ENCODE measurements at places on chromosomes 11 and 22.

GRCh38 chr11:67586568-67587250, 3.1 kb downstream of the GSTP1 start:
- no peak for DNase-seq

- DNase-seq, result no peak
Measured at GRCh38 chr11:21262992-21263391, 593.6 kb downstream of the NELL1 start.

DNA sequence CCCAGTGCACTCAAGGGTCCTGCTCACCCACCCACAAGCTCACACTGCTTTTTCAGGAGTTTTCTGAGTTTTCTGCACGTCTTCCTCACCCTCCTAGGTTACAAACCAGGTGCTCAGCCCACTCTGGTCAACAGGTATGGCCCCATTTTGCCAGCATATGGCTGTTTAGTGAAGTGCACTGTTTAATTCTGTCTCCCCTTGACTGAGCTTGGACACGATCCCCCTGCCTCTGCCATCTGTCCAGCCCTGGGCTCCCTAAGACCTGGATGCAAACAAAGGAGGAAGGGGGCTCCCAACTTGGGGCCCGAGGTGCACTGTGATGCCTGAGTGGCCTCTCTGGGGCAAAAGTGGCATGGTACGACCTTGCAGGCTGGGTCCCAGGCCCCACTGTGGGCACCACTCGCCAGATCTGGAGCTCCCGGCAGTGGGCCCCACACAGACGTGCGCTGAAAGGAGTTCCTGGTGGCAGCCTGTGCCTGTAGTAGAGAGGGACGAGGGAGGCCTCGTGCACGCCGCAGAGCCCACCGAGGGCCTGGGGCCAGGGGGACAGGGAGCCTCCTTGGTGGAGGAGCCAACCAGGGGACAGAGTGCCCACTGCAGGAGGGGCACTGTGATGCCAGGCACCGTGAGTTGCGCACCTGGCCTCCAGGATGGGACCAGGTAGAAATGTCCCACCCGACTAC, 37.3 kb upstream of the COMT start:
- DNase-seq, result no peak

- no peak for DNase-seq
Measured at GRCh38 chr11:19994672-19995071, 165.6 kb downstream of the DBX1 start.

- no peak for DNase-seq
Measured at GRCh38 chr11:57646799-57647303, 2.9 kb downstream of the YPEL4 start.

- no peak for DNase-seq
Measured at GRCh38 chr11:16778286-16778685, 39.8 kb downstream of the C11orf58 start.

DNA sequence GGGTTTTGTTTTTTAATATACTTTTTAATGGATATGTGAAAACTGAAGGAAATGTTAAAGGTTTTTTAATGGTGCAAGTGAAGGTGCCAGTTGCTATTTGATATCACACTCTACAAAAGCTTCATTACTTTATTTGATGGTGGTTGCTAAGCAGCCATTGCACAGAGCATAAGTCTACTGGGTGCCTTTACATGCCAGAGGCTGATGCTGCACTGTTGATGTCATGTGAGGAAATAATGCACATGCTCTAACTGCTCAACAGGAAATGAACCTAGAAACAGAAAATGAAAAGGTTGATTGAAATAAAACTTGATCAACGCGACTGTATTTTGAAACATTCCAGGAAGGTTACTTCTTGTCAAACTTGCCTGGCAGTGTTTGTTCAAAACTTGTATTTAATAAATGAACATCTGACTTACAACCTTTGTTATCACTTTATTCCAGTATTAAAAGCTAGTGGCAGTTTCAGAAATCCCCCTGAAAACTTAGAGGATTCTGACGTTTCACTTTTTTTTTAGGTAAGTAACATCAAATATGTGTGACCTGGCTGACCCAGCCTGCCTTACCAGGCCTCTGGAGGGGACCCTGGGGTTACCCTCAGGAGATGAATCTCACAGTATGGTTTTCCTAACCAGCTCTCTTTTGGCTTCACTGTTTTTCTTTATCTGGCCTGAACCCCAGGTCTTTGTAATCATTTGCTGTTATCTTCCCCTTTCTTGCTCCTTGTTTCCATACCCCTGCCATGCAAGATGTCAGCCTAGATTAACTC, 2.4 kb upstream of the ATP5MG start:
- no peak for DNase-seq

DNA sequence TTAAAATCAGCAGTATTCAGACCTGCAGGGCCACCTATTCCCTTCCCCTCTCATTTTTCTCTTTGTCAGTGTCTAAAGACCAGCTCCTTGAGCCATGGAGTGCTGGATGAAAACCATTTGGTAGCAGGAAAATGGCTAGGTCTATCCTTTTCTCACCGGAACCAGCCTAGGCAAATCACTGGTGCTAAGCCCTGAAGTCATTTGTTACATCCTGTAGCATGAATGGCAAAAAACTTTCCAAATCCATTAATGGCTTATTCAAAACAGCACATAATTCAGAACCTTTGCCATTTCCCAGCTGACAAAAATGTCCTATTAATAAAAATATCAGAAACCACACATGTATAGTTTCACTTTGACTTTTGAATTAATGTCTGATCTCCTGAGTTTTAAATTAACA, 209.5 kb upstream of the E2F8 start:
- no peak for DNase-seq

- DNase-seq, result no peak
Measured at GRCh38 chr11:61335355-61335710, 2.3 kb downstream of the TKFC start.

DNA sequence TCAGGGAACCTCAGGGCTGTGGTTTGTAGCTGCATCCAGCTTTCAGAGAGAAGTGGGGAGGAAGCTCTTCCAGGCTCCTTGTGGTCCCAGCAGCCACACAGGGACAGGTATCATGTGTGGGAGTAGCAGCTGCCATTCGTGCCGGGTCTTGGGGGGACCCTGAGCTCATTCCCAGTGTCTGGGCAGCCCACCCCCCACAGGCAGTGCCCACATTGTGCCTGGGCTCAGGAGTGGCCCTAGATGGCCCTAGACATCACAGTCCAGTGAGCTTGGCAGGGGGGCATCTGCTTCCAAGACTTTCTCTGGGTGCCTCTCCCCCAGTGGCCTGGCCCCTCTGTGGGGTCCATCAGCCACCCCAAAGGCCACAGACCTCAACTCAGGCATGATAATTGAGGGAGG, 619.7 kb downstream of the BRD1 start:
- DNase-seq, result no peak

DNA sequence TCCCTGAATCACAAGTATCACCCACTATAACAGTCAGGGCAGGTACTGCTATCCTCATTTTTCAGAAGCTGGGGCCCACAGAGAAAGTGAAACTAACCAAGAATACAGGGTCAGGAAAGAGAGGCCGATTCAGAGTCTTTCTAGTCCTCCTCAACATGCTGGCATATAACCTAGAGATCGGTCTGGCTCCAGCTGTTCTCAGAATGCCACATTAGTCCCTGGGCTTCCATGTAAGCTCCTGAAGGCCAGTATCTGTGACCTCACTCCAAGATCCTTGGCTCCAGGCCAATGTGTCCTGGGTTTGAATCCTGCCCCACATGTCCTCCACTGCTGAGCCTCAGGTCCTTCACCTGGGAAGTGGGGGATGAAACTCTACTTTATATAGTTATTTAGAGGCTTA, 50.4 kb downstream of the TENM4 start:
- no peak for DNase-seq

DNA sequence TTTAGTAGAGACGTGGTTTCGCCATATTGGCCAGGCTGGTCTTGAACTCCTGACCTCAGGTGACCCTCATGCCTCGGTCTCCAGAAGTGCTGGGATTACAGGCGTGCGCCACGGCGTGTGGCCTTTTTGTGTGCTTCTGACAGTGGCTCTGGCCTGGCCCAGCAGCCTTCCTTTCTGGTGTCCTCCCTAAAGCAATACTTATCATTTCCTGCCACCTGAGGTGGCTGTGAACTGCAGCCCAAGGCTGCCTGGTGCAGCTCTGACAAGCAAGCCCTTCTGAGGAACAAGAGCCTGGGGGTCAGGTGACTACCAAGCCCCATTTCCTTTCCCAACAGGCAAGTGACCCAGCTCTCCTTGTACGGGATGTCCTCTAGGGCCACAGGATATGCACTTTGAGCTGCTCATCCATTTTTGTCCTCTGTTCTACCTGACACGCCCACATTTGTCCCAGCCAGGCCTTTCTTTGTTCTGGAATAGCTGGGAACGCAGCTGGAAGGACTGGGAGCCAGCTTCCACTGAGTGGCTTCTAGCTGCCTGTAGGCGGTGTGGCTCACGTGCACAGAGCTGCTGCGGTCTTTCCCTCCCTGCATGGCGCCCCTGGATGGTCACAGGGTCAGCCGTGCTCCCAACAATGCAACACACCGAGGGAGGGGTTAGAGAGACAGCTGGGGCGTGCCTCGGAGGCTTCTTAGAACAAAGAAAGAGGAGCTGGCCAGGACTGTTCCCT, 12.3 kb upstream of the BID start:
- no peak for DNase-seq

DNA sequence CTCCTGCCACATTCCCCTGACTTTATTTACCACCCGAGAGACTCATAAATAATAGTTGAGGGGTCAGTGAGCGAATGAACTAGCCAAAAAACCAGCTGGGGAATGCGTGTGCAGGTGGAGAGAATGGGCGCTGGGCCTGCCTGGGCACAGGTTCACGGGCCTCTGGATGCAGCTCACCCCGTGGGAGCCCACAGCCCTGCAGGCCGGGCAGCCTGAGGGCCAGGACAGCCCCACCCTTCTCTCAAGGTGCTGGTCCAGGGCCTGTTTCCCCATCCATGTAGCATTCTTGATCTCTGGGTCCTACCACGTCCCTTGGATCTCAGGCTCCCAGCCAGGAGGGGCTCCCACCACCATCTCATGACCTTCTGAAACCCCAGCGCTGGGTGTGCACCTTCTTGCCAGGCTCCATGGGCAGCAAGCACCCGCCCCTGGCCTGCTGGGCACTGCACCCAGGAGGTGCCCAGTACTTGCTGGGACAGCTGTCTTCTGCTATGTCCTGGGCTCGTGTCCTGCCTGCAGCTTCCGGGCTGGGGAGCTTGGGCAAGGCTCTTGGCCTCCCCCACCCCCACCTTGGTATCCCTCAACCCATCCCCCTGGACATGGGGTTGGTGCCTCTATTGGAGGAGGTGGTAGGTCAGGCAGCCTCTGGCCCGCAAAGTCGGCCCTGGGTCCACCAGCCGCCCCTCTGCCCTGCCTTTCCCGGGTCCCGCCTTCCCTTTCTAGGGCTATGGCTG, 43.1 kb upstream of the CCDC188 start:
- no peak for DNase-seq

- no peak for DNase-seq
Measured at GRCh38 chr11:90803366-90803765, 580.5 kb upstream of the CHORDC1 start.

DNA sequence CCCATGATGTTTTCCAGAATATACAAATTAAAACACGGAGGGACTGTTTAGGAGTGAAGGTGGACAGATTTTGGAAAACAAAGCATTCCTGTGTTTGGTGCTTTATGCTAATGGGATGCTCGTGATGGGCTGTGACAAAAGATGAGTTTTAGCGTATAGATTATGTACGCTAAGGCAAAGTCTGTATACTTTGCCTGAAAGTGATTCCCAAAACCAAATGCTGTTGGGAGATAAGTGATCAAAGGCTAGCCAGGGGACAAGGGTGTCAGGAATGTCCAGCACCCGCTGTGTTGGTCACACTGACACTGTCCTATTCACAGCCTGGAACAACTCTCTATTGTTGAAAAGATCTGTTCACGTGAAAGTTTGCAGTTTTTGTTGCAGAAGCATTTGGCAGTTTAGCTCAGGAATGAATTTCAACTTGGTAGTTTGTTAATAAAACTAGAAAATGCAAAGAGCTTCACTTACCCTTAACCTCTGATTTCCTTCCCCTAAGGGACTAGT, 1.5 kb downstream of the JAM3 start:
- DNase-seq, result no peak

- DNase-seq, result no peak
Measured at GRCh38 chr22:21778705-21779363, 43.2 kb upstream of the YPEL1 start.

DNA sequence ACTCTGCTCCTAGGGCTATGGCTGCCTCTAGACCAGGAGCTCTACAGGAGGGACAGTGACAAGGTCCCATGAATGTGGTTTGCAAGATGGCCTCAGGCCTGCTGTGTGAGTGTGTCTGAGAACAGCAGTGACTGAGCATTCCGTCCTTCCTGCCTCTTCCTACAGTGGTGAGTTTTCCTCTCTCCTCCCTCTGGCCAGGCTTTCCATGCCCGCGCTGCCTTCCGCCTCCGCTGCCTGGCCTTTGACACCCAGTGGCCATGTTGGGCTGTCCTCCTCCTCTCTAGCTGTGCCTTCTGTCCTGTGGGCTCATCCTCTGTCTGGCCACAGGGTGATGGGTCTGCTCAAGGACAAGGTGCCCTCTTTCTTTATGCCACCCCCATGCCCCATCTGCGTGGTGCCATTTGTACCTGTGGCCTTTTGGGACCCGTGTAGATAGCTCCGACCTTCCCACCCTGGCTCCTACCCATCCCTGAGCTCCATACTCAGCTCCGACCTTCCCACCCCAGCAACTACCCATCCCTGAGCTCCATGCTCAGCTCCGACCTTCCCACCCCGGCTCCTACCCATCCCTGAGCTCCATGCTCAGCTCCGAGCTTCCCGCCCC, 970.4 kb downstream of the BRD1 start:
- no peak for DNase-seq

DNA sequence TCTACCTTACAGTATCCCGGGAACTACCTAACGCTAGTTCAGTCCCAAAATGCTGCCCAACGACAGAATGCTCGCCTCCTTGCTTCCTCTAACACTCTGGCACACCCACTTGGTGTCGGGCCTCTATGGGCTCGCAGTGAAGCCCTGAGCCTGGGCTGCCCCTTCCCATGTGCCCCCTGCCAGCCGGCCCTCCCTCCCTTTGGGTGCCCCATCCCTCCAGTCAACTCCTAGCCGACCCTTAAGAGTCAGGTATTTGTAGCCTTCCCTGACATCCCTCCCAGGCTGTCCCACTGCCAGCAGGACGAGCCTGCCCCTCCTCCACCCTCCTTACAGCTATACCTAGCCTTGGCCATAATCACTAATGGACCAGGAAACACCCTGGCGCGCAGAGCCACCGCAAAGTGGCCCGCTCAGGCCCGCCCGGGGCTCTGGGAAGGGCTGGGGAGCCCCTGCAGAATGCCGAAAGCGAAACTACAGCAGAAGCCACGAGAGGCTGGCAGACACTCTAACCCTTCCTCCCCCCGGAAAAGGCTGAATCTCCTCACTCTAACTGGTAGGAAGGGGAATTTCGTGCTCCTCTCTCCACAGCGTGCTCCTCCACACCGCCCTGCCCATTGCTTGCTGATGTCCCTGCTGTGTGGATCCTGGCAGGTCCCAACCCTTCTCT, 8.2 kb downstream of the CBX7 start:
- no peak for DNase-seq

GRCh38 chr11:77776455-77776854, 44.1 kb downstream of the RSF1 start:
- DNase-seq, result no peak

DNA sequence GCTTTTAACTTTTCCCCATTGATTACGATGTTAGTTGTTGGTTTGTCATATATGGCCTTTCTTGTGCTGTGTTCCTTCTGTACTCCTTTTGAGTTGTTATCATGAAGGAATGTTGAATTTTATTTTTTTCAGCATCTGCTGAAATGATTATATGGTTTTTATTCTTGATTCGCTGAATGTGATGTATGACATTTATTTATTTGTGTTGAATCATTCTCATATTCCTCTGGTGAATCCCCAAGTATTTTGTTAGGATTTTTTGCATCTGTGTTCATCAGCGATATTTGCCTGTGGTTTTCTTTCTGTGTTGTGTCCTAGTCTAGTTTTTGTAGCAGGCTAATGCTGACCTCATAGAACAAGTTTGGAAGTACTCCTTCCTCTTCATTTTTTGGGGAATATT, 78.2 kb downstream of the GGT1 start:
- DNase-seq, result no peak

- no peak for DNase-seq
Measured at GRCh38 chr11:130601141-130601540, 152.7 kb downstream of the ADAMTS15 start.

All from activated CD4-positive, alpha-beta T cell treated with anti-CD3 and anti-CD28 coated beads for 24 hours (primary cell).